ENCODE measurements at places on chromosomes 7 and 10.

GRCh38 chr7:83786858-83787257 lies 137.9 kb upstream of the SEMA3E start:
- no peak for DNase-seq

- no peak for DNase-seq
These were observed 48.4 kb downstream of the CACNA2D1 start for GRCh38 chr7:82395147-82395546.

GRCh38 chr10:78783753-78784152 lies 285.0 kb upstream of the ZMIZ1 start:
- no peak for DNase-seq

GRCh38 chr10:112716076-112716475 lies 234.0 kb upstream of the TCF7L2 start:
- DNase-seq = no peak

GRCh38 chr10:121524157-121524817 lies 74.0 kb downstream of the FGFR2 start:
- no peak for DNase-seq

DNA sequence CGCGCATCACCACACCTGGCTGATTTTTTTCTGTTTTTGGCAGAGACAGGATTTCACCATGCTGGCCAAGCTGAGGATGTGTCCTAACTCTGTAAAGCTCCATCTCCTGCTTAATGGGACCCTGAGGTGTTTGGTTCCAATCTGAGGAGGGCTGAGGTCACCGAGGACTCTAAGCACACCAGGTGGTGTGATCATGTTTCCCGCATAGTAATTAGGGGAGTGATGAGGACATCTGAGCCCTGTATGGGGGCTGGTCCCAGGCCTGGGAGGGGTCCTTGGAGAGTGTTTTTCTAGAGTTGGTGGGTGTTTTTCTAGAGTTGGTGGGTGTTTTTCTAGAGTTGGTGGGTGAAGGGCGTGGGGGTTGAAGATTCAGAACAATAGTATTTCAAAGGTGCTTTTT lies 3.0 kb upstream of the ABHD11 start:
- DNase-seq = no peak

DNA sequence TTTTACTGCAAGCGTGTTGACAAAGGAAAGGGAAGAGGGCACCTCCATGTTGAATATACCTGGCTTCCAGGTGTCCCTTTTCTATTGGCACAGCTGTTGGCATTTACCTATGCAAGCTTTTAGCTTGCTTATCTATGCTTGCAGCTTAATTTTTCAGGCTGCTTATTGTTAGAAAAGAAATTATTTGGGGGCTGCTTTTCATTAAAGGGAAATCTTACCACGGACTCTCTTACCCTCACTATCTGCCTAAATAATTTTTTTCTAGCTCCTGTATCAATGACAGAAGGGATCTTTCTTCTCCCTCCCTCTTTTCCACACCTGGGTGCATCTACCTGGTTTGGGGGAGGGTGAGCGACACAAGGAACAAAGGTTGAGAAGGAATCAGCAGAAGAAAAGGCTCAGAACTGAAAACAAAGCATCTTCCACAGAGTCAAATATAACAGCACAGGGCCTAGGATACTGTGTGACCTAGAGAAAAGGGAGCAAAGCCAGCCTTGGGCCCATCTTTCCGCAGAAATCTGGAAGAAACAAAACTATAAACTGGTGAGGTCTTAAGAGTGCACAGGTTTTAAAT lies 15.2 kb upstream of the GJC3 start:
- no peak for DNase-seq

GRCh38 chr10:5433182-5433581 lies 20.8 kb downstream of the NET1 start:
- no peak for DNase-seq

Measured in dorsolateral prefrontal cortex (tissue), 122 donors.